Mesenchymal stem cell (in vitro differentiated cells and primary cell): ENCODE measurements at places on chromosomes 16 and 17.

DNA sequence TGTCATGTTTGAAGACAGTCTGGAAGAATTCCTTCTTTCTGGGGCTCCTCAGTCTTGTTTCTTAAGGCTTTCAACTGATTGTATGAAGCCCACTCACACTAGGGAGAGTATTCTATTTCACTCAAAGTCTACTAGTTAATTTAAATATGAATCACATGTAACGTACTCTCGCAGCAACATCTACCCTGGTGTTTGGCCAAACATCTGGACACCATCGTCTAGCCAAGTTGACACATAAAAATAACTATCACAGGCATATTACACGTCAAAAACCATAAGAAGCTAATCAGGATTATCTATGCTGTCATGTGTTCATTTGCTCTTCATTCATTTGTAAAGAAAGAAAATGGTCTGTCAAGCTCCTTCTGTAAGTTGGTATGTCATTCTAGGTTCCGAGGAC is 787.4 kb downstream of the KCNJ2 start:
- DNase-seq = no peak

DNA sequence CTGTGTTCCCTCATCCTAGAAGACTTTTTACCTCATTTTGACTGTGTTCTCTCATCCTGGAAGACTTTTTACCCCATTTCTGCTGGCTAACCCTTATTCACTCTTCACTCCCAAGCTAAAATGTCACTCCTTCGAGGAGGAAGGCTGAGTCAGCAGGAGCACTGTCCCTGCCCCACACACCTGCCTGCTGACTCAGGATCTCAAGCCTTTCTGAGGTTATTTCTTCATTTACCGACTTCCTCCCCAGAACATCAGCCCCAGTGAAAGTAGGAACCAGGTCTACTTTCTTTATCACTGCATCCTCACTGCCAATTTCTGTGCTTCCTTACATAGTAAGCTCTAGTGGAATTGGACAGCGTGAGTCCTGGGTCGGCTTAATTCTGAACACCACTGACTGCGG is 220.6 kb downstream of the HS3ST4 start:
- DNase-seq = no peak

- DNase-seq = no peak
These were observed 44.1 kb downstream of the TNFRSF13B start for GRCh38 chr17:16927641-16928321.

GRCh38 chr16:66474750-66475199 is 47.7 kb downstream of the BEAN1 start:
- no peak for DNase-seq

- no peak for DNase-seq
These were observed 25.1 kb downstream of the PLCG2 start for GRCh38 chr16:81804134-81804610.

DNA sequence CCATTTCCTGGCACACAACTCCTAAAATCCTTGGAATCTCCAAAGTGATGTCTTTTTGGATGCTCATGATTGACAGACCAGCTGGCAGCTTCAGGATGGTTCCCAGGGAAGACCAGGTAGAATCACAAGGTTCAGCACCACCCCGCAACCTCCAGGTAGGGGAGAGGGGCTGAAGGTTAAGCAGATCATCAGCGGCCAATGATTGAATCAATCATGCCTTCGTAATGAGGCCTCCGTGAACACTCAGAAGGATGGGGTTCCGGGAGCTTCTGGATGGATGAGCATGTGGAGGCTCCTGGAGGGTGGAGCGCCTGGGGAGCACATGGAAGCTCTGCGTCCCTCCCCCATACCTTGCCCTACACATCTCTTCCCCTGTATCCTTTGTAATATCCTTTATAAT is 185.9 kb downstream of the SEC14L1 start:
- no peak for DNase-seq

DNA sequence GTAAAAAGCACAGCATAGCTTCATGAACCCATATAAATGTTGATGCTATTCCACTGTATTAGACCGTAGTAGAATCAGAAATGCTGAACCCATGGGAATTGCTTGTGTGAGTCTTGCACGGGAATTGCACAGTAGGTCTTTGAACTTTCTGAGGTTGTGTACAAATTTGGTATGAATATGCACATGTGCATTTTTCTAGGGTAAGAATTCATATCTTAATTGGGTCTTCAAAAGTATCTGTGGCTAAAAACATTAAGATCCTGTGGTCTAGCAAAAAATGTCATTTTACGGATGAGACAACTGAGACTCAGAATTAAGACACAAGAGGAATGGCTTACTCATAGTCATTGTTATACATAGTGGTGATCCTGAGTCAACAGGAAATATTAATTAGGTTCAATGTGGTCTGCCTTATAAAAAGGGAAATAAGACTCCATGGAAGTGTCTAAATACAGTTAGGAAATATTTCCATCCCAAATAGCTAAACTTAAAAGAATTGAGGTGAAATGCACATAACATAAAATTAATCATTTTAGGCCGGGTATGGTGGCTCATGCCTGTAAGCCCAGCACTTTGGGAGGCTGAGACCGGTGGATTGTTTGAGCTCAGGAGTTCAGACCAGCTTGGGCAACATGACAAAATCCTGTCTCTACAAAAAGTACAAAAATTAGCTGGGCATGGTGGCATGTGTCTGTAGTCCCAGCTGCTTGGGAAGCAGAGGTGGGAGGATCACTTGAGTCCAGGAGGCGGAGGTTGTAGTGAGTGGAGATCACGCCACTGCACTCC is 22.8 kb downstream of the TAOK1 start:
- peak; percentile 65 for DNase-seq

DNA sequence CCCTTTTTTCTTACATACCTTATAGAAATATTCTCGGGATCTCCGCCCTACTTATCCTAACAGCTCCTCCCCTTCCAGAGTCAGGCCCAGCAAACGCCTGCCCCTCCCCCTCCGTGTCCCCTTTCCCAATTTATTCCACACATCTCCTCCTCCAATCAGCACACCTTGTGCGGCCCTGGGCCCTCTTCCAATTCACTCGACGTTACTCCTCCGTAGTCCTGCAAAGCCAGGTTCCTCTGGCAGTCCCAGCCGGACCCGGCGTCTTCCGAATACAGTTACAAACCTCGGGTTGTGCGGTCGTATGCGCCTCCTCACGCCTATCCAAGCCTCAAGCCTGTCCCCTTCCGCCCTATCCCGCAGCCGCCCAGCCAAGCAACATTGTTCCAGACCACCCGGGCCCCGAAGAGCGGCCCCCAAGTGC is 677 bp downstream of the CBX1 start:
- DNase-seq = peak; percentile 74

DNA sequence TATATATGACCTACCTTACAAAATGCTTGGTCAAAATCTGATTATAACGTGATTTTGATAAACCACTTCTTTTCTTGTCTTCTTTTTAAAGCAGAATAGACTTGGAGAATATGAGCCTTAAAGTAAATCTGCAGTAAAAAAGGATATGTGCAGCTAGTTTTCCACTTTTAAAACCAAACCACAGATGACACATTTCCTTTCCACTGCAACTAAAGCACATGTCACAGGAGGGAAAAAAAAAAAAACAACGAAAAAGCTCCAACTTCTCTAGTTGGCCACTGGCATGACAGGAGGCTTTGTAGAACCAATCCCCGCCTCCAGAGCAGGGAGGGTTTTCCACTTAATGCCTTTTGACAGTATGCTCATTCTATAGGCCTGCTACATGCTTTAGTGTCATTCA is at the start of gene EVI2A:
Gene EVI2A, minus strand, starts transcription at position 142 of the 400 bp plus-strand sequence. CDS start 2,609 bp downstream, outside the sequence.
- peak; percentile 92 for DNase-seq

DNA sequence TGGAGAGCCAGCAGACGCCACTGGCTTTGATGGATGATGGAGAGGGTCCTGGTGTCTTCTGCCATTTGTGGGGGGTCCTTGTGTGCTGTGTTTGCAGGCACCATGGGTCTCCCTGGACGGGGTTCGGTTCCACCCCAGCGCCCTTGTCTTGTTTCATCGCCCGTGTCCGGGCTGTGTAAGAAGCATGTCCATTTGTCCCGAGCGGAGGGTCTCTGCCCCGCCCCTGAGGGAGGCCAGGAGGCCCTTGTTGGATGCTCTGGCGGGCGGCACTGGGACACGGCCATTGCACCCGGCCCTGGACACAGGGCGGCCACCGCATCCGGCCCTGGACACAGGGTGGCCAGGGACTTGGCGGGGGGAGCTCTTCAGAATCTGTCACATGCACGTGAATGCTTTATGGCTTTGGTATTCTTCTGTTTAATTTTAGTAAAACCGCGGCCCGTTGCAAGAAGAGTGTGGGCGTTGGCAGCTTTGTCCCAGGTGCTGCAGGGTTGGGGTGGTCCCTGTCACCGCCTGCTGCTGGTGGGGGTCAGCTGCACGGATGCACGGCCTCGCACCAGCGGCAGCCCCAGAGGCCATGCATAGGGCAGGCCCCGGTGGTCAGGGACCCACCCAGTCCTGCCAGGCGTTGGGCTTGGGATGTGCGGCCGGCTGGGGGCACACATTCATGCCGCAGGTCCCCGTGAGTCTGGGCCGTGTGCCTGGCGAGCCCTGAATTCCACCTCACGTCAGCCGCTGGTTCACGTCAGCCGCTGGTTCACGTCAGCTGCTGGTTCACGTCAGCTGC is 21.0 kb upstream of the ZNF750 start:
- DNase-seq = no peak

GRCh38 chr16:30494709-30495108 is 22.2 kb downstream of the ITGAL start:
- DNase-seq = no peak

DNA sequence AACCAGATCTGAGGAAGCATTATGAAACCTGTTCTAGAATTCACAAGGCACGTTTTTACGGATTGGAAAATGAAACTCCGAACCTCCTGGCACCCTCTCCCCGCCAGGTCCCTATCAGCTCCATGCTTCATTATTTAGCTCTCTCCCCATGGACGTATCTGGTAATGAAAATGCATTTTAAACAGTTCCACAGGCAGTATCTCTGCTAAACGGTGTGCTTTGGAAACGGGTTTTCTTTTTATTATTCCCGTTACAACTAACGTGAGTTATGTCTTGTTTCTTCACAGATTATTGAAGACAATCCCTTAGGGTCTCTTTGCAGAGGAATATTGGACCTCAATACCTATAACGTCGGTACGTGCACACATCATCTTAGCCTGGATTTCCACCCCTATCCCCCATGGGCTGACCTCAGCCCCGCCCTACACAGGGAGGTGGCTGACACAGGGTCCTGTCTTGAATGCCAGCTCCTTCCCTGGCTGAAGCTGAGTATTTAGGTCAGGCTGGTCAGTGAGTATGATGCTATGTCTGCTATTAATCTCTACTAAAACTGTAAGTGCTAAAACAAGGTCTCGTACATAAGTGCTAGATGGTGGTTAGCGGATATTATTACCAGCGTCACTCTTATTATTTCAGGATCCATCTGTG is 82.9 kb downstream of the SDR42E1 start:
- DNase-seq = no peak

GRCh38 chr16:69706256-69706974 is 19.9 kb downstream of the NQO1 start:
- DNase-seq = no peak
